ENCODE measurements at places on chromosomes 16 and 17. TPM values are rescaled to one million over a fixed set of nuclear protein-coding genes. Genes with fewer than 3 reads are reported as not detected.

The SLC12A3 gene
- total RNA-seq = not detected

GRCh38 chr17:50421308-50422051 is 4.5 kb upstream of the ACSF2 start:
- ATAC-seq = no peak

GRCh38 chr16:64151990-64152767 is 969.7 kb downstream of the CDH11 start:
- no peak for ATAC-seq

DNA sequence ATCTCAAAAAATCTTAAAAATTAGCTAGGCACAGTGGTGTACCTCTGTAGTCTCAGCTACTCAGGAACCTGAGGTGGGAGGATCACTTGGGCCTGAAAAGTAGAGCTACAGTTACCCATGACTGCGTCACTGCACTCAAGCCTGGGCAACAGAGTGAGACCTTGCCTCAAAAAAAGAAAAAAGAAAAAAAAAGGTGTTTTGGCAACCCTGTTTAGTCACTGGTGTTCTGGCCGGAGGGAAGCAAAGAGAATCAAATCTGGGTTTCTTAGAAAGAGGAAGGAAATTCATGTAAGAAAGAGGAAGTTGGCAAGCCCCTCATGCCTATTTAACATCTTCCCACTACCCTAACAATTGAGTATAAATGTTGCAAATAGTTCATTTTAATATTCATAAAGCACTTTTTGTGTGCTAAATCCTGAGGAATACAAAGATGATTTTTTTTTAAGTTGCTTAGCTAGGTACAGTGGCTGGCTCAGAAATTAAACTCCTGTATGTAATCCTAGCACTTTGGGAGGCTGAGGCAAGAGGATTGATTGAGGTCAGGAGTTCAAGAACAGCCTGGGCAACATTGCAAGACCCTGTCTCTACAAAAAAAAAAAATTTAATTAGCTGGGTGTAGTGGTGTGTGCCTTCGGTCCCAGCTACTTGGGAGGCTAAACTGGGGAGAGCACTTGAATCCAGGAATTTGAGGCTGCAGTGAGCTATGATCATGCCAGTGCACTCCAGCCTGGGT is 6.5 kb upstream of the USP32 start:
- ATAC-seq = no peak

DNA sequence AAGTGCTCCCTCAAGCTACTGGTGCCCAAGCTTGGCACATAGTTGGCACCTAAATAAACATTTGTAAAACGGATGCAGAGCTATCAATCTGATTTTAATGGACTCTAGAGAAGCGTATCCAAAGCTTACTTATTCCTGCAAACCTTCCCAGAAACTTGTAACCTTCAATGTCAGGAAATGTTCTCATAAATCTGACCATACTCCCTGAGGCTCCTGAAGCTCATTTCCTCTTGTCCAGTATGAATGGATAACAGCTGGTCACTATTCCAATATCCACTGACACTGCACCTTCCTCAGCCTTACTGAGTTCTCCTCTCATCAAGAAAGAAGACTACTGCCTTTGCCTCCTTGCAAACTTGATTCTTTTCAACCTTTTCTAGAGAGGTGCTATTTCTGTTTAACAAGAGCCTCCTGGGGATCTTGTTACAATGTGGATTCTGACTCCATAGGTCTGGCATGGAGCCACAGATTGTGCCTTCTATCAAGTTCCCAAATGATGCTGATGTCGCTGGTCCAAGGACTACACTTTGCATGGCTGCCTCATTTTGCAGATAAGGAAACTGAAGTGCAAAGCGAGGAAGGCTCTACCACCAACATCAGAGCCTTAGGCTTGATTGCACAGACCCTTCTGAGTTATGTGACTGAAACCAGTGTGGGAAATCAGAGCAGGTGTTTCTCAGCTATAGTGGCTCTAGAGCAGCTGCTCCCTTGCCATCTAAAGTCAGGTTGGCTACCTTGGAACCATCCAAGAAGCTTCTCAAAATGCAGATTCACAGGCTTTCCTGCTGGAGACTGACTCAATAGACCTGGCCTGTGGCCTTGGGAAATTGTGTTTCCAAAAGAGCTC is 377.8 kb downstream of the SOX9 start:
- ATAC-seq = no peak

Measured in esophagus mucosa (tissue), 1 donor.